ENCODE measurements at places on chromosomes 13 and 19.
A peak's percentile ranks its signal among the peaks of the same experiment; 100 is the strongest.

DNA sequence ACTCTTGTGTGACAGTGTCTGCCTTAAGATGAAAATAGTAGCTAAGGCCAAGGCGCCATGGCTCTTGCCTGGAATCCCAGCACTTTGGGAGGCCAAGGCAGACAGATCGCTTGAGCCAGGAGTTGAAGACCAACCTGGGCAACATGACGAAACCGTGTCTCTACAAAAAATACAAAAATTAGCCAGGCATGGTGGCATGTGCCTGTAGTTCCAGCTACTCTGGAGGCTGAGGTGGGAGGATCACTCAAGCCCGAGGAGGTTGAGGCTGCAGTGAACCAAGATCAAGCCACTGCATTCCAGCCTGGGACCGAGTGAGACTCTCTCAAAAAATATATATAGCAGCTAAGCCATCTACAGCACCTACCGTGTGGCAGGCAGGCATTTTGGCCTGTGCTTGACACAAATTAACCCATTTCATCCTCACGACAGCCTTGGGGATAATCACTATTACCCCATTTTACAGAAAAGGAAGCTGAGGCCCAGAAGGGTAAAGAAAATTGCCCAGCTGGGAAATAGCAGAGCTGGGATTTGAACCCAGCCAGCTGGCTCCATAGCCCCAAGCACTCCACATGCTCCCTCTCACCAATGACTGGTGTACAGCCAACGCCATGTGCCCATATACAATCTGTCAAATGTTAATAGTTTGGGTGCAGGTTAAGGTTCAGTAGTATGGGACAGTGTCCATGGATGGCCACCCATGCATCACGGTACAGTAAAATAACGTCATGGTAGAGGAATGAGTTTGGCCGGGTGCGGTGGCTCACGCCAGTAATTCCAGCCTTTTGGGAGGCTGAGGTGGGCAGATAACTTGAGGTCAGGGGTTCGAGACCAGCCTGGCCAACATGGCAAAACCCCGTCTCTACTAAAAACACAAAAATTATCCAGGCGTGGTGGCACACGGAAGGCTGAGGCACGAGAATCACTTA, 3.1 kb downstream of the SLC1A5 start:
- DNase-seq: no peak

- DNase-seq: no peak
Observed at GRCh38 chr13:91594061-91594460, 195.6 kb downstream of the GPC5 start.

DNA sequence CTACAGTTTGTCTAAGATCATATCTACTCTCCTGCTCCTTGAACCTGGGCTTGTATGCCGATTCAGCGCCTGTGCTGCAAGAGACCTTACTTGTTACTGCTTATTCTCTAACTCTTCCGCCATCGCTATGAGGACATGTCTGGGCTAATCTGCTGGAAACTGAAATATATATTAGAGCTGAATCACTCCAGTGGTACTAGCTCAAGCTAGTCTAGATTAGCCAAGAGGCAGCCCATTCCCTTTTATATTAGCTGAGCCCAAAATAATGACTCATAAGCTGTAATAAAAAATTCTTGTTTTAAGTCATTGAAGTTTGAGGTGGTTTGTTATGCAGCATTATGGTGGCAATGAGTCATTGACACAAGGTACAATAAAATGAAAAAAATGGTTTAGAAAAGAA, 52.8 kb downstream of the SLC6A16 start:
- peak; percentile 57 for DNase-seq

GRCh38 chr13:46782691-46783090, 14.3 kb downstream of the ESD start:
- no peak for DNase-seq

GRCh38 chr13:28392428-28392827, 102.5 kb downstream of the FLT1 start:
- no peak for DNase-seq

- DNase-seq: no peak
Observed at GRCh38 chr13:103803349-103803748, 737.1 kb upstream of the SLC10A2 start.

DNA sequence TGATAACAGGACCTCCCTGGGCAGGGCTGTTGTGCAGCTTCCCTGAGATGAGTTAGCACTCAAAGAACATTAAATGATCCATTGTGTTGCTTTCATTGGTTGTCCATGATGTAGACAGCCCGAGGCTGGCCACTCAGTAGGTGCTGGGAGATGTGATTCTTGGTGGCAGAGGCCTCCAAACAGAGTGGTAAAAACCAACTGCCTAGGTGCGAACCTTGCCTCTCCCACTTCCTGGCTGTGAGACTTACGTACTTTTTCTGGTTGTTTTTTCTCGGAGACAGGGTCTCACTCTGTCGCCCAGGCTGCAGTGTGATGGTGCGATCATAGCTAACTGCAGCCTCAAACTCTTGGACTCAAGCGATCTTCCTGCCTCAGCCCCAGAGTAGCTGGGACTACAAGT, 6.2 kb downstream of the SARS2 start:
- no peak for DNase-seq

- no peak for DNase-seq
Observed at GRCh38 chr19:38726761-38727301, 17.4 kb downstream of the CAPN12 start.

GRCh38 chr19:6273701-6274601, 5.8 kb downstream of the MLLT1 start:
- peak; percentile 92 for DNase-seq

DNA sequence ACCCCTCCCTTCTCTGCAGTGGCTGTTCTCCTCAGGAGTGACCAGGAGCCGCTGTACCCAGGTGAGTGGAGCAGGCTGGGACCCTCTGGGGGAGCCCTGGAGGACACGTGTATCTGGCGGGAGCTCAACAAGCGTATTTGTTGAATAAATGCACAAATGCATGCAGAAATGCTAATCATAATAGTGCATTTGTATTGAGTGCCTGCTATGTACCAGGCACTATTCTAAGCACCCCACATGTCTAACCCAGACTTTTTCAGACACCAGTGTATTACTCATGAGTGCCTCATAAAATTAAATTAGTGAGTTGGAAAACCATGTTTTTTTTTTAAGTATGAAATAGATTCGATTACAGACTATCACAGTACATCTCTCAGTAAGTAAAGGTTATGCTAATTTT, 7.9 kb downstream of the HPN start:
- DNase-seq: no peak

- DNase-seq: peak; percentile 44
Observed at GRCh38 chr13:73338389-73338788, 279.6 kb downstream of the KLF5 start.

GRCh38 chr19:49875857-49876421, 1.2 kb downstream of the AKT1S1 start:
- peak; percentile 52 for DNase-seq

DNA sequence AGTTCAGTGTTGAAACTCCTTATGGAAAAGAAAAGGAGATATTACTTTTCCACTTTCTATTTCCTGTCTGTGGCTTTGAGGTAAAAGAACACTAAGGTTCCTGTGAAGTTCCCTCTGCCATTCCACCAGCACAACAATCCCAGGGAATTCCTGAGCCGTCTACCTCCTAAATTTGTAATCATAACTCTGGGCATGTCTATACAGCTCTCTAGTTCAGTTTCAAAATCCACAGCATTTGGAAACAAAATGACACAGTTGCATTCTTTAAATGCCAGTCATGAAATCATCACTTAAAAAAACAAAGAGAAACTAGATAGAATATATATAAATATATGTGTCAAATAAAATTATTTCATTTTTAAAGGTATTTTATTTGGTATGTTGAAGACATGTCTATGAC, 9.0 kb upstream of the THSD1 start:
- DNase-seq: no peak

- DNase-seq: no peak
Observed at GRCh38 chr19:15138427-15138826, 31.2 kb downstream of the SYDE1 start.

- DNase-seq: peak; percentile 3
Observed at GRCh38 chr13:60311527-60311926, 85.5 kb upstream of the TDRD3 start.

- DNase-seq: no peak
Observed at GRCh38 chr13:43298816-43299215, 275.4 kb downstream of the DNAJC15 start.

DNA sequence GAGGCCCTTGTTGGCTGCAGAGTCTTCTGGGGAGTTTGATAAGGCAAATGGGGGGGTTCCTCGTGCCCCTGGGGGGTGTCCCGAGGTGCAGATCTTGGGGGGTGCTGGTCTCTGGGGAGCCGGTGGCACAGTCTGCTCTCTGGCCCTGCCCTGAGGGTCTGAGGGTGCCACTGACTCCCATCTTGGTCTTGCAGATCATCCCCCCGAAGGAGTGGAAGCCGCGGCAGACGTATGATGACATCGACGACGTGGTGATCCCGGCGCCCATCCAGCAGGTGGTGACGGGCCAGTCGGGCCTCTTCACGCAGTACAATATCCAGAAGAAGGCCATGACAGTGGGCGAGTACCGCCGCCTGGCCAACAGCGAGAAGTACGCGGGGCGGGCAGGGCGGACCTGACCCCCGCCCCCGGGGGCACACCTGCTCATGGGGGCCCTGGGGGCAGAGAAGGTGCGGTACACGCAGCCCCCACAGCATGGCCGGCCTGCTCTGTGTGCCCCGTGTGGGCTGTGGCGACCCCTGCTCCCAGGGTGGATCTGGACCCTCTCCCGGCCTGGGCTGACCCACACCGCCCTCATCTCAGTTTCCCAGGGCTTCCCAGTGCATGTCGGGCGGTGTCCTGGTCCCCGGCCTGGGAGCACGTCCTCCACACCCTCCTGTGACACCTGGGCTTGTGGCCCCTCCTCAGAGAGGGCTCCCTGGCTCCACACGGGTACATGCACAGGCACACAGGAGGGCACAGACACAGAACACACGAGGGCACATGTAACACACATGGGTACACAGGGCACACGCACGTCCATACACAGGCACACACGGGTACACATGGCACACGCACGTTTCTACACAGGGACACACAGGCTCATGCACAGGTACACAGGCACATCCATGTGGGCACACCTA, 71.0 kb downstream of the KDM4B start:
- DNase-seq: no peak

- no peak for DNase-seq
Observed at GRCh38 chr13:99390601-99391000, 83.4 kb upstream of the GPR183 start.

GRCh38 chr19:32349724-32350470, 4.5 kb downstream of the ZNF507 start:
- DNase-seq: no peak

- peak; percentile 67 for DNase-seq
Observed at GRCh38 chr19:14432791-14433553, at the start of gene PKN1. TSS of gene PKN1 (plus strand) at chr19:14433306. CDS start at chr19:14433522, 216 bp downstream.

GRCh38 chr13:73000027-73000674, 58.7 kb upstream of the KLF5 start:
- peak; percentile 71 for DNase-seq

GRCh38 chr13:32938907-32939306, 77.3 kb upstream of the KL start:
- DNase-seq: no peak

GRCh38 chr19:37551129-37551993, 43.2 kb downstream of the ZNF571 start:
- DNase-seq: peak; percentile 69

GRCh38 chr13:105442949-105443699, 1092.3 kb downstream of the EFNB2 start:
- no peak for DNase-seq

GRCh38 chr13:79405501-79405830, 589 bp downstream of the RBM26 start:
- DNase-seq: no peak

DNA sequence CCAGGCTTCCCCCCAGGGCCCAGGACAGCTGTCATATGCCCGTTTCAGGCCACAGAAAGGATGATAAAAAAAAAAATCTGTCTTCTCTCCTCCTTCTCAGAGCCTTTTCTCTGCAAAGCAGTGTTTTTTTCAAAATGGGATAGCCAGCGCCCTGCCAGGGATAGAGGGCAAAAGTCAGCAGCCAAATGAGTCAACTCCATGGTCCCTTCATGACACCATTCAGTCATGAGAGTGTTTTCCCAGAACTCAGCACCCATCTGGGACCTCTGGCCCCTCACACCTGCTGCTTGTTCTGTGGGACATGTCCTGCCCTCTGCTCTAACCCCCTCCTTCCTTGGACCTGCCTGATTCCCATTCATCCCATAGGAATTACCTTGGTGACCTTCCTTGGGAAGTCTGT, 95.0 kb downstream of the CYSLTR2 start:
- peak; percentile 40 for DNase-seq

DNA sequence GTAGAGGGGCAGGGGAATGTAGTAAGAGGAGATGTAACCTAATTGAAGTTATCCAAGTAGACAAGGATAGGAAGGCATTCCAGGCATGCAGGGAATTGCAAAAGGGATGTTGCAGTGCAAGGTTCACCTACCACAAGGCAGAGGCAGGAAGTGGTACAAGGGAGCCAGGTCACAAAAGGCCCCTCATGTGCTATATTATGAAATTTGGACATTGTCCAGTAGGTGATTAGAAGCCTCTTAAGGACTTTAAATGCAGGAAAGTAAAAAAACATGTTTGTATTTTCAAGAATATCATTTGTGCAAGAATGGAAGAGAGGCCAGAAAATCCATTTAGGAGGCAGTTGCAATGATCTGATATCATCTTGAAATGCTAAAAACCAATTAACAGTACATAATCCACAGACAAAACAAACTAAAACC, 111.4 kb downstream of the FRY start:
- no peak for DNase-seq

DNA sequence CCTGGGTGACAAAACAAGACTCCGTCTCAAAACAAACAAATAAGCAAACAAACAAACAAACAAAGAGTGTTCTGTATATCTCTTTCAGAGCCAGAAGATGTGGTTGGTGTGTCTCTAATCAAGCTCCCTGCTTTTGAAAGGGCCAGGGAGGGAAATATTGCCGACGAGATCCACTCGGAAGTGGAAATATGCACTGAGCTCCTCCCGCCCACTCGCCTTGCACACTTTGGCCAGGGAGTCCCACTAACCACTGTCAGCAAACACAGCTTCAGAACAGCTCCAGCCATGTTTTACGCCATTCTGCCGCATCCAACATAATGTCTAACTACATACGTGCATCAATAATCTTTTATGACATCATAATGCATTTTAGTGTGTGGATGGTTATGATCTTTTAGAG, 155.5 kb upstream of the VSTM2B start:
- DNase-seq: no peak

GRCh38 chr13:107600971-107601370, 614.4 kb downstream of the LIG4 start:
- no peak for DNase-seq

All from suppressor macrophage treated with lipopolysaccharide for 1 hour (primary cell).